ENCODE measurements at places on chromosomes 1 and 21. TPM values are rescaled to one million over a fixed set of nuclear protein-coding genes. Genes with fewer than 3 reads are reported as not detected.

MROH7 gene
- polyA plus RNA-seq, result 0.51 TPM

HPDL gene
- 0.19 TPM for polyA plus RNA-seq

OR2G3 gene
- polyA plus RNA-seq, result not detected

KCNQ4 gene
- polyA plus RNA-seq, result 0.15 TPM

HAPLN2 gene
- 0.20 TPM for polyA plus RNA-seq

OR6K3 gene
- not detected for polyA plus RNA-seq

CYP4B1 gene
- not detected for polyA plus RNA-seq

S100B gene
- 0.24 TPM for polyA plus RNA-seq

TMEM50A gene
- polyA plus RNA-seq, result 95.5 TPM

Measured in SK-N-SH (cell line).